DMS79 treated with DMSO at 0.1 percent for 48 hours (cell line): ENCODE measurements at places on chromosomes 5 and 9.

DNA sequence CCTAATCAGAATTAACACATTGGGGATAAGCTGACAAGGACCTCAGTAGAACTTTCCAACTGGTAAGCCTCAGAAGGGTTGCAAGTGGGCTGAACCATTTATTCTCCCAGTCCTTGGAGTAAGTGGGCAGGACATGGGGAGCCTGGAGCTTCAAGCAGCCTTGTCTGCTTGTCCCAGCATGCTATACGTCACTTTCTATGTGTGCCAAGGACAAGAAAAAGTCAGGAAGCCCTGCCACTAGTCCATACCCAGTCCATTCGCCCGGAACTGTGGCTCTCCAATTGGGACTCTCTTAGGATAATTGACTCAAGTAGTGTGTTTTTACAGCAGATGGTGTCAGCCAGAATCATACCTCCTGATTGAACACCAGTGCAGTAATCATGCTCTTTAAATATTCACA lies 62.6 kb upstream of the FRRS1L start:
- DNase-seq: no peak

DNA sequence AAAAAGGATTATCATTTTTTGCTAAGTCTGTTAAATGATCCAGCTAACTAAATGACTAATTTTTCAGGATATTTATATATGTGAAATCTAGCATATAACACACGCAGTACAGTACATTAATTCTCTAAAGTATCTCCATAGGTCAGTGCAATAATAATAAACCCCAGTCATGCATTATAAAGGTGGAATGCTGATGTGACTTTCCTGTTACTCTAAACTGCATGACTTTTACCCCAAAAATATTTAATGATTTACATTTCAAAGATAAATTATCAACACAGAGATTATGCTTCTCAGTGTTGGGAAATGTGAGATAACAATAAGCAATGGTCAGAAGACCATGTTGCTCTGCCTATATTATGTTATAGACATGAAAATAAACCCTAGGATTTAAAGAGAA lies 34.1 kb upstream of the PAM start:
- DNase-seq: no peak

- DNase-seq: no peak
Measured at GRCh38 chr5:1004461-1005248, 3.9 kb upstream of the NKD2 start.

DNA sequence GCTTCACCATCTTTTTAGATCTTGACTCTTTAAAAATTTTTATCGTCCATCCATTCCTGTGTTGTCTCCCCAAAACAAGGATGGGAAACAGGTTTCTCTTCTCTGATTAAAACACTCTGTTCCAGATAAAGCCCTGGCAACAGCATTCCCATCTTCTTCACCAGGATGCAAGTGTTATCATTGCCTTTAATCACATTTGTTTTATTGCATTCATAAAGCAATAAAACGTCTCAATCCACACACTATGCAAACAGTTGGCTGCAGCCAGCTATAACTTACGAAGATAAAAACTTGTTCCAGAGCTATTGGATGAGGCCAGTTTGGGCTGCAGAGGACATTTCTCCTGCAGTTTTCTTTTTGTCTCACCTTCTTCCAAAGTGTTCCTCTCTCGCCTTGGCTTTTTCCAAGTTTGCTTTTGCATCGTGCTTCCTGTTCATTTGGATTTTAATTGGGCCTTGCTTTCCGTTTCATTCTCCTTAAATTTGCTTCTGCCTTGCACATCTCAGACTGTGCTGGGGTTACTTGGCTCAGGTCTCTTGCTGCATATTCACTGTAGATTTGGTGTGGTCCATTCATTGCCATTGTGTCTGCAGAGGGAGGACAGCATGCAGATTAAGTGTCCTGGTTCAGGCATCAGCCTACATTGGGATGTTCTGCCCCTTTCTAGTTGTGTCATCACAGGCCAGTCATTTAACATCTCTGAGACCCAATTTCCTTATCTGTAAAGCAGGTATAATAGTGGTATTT lies 136.5 kb upstream of the LIFR start:
- no peak for DNase-seq

DNA sequence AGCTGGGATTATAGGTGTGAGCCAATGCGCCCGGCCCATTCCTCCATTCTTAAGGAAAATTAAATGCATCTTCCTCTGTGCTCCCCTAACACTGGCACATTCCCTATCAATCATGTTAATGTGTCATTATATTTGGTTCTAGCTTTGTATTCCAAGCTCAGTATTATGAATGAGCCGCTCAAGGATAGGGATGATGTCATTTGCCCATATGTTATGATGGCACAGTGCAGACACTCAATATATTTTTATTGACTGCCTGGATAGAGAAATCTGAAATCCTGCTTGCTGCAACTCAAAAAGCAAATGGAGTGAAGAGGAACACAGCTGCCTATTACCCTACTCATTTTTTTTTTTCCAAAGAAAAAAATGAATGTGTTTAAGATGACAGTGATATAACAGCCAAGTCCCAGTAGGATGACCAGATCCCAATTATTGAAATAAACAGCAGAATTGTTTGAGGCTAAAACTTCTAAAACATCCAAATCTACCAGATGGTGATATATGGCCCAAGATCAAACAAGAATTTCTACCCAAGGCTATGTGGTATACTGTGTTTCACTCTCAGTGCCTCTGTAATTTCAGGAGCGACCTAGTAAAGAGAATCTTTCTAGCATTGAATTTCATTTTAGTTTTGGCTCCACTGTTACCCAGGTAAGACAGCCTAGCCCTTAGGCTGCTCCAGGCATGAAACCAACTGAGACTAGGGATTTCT lies 16.3 kb downstream of the SUSD1 start:
- no peak for DNase-seq

- no peak for DNase-seq
Measured at GRCh38 chr5:103434057-103434456, 128.5 kb downstream of the NUDT12 start.

DNA sequence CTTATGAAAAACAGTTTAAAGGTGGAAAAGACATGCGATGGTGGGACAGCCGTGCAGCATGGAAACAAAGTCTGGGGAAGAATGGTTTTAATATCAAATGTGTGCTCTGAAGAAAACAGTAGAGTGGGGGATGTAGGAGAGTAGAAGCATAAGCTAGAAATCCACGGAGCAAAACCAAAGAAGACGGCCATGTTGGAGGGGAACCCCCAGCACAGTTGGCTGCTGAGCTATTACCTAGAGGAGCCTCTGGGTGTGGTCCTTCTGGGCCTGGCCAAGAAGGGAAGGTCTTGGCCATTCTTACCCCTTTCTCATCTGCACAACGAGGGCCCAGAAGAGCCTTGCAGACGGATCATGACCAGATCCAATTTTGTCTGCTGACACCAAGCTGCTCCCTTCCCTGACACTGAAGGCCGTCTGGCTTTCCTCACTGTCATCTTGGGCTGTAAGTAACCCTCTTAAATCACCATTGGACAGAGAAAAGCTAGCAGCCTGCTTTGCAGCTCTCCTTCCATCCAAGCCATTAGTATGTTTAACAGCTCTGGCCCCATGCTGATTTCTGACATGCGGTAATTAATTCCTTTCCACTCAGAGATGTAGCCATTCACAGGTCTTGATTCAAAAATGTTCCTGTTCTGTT lies 189.5 kb downstream of the SEC61B start:
- DNase-seq: no peak

GRCh38 chr9:76980566-76980965 lies 38.9 kb upstream of the FOXB2 start:
- no peak for DNase-seq

- DNase-seq: peak; percentile 58
Measured at GRCh38 chr9:97176206-97176605, 131.3 kb upstream of the CCDC180 start.

GRCh38 chr9:134597957-134598883 lies 43.4 kb upstream of the COL5A1 start:
- DNase-seq: no peak
